ENCODE measurements at places on chromosomes 11 and 22.
A peak's percentile ranks its signal among the peaks of the same experiment; 100 is the strongest.

DNA sequence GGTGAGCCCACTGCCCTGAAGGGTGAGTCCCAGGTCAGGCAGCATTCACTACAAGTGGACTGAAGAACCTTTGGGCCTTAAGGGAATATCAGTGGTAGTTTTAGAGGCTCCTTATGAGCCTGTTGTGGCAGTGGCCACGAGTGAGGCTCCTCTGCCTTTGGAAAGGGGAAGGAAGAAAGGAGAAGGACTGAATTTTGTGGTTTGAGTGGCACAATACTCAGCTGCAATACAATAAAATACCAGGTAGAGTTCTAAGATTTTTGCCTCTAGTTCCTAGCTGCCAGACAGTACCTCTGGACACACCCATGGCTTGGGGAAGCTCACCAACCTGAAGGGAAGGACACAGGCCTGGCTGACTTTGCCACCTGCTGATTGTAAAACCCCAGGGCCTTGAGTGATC lies 260.9 kb downstream of the DYNC2H1 start:
- no peak for DNase-seq

DNA sequence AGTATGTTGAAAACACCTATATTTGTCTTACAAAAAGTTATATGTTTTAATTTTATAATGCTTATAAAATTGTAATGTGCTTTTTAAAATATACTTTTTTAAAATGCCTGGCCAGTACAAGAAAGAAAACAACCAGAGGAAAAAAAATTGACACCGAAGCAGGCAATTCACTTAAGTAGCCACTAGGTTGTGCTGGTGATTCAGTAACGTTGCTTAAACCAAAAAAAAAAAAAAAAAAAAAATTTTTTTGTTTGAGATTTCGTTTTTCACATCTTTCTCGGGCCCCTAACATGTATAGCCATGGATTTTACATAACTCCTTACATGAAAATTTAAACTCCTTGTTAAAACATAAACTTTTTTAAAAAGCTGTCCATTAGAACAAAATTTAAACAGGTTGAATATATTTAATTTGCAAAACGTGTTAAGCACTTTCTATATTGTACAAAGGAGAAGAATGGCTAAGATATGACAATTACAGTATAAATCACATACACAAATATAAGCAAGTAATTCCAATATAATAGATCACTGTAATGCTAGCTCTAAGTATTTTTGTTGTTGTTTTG lies 9.2 kb downstream of the OR8B4 start:
- no peak for DNase-seq

GRCh38 chr11:122895563-122895962 lies 13.0 kb downstream of the JHY start:
- DNase-seq, result no peak

- DNase-seq, result peak; percentile 64
These were observed 6.8 kb downstream of the NAA40 start for GRCh38 chr11:63945477-63946163.

DNA sequence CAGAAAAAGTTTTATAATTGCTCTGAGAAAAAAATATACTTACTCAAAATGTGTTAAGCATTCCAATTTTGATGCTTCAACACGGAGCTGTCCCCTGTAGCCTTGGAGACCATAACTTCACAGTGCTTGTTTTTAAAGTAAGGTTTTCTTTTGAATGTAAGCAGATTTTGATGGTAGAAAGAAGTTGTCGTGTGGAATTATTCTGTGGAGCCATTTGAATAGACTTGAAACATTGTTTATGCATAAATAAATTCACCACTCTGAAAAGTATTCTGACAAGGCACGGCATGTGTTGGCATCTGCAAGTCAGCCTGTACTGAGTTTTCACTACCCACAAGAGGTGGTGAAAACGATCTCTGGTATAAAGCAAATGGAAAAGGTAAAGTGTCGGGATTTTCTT lies 115.5 kb downstream of the UVRAG start:
- DNase-seq, result no peak

GRCh38 chr22:37425800-37426705 lies 1.2 kb downstream of the ELFN2 start:
- DNase-seq, result no peak

DNA sequence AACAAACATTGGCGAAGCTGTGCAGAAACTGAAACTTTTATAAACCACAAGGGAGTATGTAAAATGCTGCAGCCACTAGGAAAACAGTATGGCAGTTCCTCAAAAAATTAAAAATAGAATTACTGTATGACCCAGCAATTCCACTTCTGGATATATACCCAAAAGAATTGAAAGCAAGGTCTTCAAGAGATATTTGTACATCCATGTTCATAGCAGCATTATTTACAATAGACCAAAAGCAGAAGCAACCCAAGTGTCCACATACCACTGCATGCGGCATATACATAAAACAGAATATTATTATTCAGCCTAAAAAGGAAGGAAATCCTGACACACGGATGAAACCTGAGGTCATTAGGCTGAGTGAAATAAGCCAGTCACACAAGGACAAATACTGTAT lies 85.8 kb downstream of the RELT start:
- DNase-seq, result no peak

GRCh38 chr11:33553486-33553885 lies 147.1 kb downstream of the C11orf91 start:
- no peak for DNase-seq

GRCh38 chr22:47724030-47724429 lies 961.6 kb downstream of the TBC1D22A start:
- DNase-seq, result no peak

DNA sequence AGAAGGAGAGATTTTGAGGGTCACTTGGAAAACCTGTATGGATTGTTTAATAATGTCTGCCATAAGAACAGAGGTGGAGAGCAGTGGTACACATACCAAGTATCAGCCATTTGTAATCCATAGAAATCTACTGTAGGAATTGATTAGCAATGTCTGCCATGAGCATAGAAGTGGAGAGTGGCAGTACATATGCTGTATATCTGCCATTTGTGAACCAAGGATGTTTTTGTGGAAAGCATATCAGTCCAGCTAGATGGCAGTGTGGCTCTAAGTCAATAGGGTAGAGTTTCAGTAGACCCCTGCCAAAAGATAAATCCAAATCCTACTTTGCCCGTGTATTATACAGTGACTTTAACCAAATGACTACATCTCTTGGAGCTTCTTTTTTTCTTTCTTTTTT lies 82.9 kb upstream of the SEZ6L start:
- no peak for DNase-seq

DNA sequence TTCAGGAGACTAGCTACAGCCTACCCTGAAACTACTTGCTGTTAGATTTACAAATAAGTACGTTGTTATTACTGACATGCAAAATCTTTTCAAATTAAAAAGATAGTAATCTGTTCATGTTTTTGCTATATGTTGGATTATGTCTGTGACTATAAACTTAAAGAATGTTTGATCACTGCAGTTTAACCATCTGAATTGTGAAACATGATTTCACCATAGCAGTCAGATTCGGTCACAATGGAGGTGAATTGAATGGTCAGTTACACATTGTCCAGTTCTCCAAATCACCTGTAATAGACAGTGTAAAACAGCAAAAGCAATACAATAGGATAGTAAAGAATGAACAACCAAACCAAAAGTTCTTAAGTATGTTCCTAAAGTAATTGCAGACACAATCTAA lies 43.3 kb downstream of the CCDC83 start:
- no peak for DNase-seq
